Activated T-helper 17 cell treated with anti-CD3 and anti-CD28 coated beads, Interleukin-2, amount 50 U/mL, for 72 hours (primary cell): ENCODE measurements at places on chromosomes 4 and X. TPM values are rescaled to one million over a fixed set of nuclear protein-coding genes. Genes with fewer than 3 reads are reported as not detected.

The ETNPPL gene
- total RNA-seq, result not detected

The NDST3 gene
- total RNA-seq, result not detected

The RAI2 gene
- 0.29 TPM for total RNA-seq

The TMPRSS11A gene
- not detected for total RNA-seq

The USP11 gene
- total RNA-seq, result 24.0 TPM

The ARR3 gene
- not detected for total RNA-seq

The CXCL9 gene
- 0.45 TPM for total RNA-seq

The TCEAL7 gene
- not detected for total RNA-seq

The POU3F4 gene
- not detected for total RNA-seq

The SNCA gene
- total RNA-seq, result 0.85 TPM

The PCDH10 gene
- total RNA-seq, result not detected

The XK gene
- total RNA-seq, result not detected

The COL4A5 gene
- total RNA-seq, result not detected

The SERTM2 gene
- total RNA-seq, result not detected

The CYTL1 gene
- total RNA-seq, result not detected

The RTL9 gene
- not detected for total RNA-seq

The CCDC120 gene
- total RNA-seq, result 6.9 TPM

The MAGEA12 gene
- not detected for total RNA-seq

The CPEB2 gene
- 8.1 TPM for total RNA-seq

The RHOXF2B gene
- total RNA-seq, result not detected

The FDCSP gene
- not detected for total RNA-seq

The ODAM gene
- total RNA-seq, result not detected

The CFAP99 gene
- 0.26 TPM for total RNA-seq

The TEX13B gene
- not detected for total RNA-seq

The FOXR2 gene
- total RNA-seq, result not detected
